ENCODE measurements at places on chromosomes 3 and 15.

DNA sequence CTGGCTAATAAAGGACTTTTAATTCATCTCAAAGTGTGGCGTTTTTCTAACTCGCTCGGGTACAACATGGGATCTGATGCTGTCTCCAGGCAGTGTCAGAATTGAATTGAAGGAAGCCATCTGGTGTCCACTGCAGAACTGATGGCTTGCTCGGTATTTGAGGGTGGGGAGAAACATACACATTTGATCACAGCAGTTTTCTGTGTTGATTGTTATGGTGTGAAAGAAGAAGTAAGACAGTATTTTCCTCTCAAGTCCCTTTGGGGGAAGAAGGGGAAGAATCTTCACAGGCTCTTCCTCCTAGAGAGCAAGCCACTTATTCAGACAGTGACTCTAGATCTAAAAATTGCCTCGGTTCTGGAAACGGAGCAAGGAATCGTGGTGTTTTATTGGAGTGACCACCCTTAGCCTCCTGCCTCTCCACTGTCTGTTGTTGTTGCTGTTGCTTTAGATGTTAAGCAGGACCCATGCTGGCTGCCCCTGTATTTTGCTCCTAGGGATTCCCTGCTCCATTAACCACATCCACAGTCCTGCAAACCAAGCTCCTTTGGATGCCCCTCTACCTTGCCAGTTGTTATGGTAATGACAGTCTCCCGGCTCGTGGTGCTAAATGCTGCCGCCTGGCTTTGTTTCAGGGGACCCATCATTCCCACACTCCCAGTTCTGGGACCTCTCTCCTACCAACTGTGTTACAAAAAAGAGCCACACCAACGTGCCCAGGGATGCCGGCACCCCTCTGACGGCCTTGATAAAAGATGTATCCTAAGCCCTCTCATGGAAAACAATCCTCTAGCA is 15.3 kb upstream of the MCCC1 start:
- no peak for DNase-seq

DNA sequence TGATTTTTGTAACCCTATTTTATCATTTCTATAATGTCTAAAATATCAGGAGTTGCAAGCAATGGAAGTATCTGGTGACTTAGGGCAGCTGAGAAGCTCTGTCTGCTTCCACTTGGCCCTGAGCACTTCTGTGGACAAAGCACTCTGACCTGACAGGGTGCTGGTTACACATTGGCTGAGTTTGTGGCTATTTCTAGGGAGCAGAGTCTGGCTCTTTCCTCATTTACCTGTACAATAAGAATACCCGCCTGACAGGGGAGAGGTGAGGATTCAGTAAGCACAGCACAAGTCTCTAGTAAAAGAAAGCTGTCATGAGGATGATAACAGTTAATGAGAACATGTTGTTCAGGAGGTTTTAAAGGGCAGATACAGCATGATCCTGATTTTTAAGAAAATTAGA is 33.3 kb upstream of the SPESP1 start:
- DNase-seq = no peak

DNA sequence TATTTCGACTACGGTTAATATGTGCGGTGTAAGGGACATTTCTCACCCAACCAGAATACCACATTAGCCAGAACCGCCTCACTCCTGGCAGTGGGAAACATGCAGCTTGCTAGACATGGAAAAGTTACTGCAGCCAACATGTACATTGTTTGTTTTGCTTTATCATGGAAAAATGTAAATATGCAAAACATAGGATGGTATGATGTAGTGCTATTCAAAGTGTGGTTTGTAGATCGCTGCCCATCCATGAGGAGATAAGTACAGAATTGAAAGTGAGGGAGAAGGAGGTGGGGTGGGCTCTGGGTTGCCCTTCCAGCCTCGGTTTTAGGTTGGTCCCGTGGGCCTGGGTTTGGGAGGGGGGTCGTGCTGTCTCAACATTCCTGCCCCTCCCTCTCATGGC is 42.5 kb upstream of the SPESP1 start:
- DNase-seq = no peak

GRCh38 chr3:86865506-86865905 is 125.4 kb downstream of the VGLL3 start:
- no peak for DNase-seq

DNA sequence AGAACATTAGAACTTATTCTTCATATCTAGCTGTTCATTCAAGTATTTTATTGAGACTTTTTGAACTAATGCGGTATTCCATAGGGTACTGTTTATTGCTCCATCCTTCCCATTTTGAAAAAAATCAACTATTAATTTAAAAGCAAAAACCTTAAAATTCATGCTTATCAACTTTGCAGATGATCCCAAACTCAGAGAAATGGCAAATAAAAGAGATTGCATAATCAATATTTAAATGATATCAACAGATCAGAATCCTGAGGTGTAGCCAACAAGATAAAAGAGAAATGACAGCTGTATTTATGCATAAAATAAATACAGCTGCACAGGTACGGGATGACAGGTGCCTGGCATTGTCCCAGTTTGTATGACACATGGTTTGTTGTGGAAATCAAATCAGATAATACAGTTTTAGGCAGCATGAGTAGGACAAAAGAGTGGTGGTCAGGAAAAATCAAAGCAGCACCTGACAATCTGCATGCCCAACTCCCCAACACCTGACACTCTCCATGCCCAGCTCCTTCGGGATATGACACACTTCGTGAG is 42.4 kb upstream of the CMTM8 start:
- no peak for DNase-seq

GRCh38 chr3:81040107-81040506 is 721.3 kb downstream of the GBE1 start:
- DNase-seq = no peak

DNA sequence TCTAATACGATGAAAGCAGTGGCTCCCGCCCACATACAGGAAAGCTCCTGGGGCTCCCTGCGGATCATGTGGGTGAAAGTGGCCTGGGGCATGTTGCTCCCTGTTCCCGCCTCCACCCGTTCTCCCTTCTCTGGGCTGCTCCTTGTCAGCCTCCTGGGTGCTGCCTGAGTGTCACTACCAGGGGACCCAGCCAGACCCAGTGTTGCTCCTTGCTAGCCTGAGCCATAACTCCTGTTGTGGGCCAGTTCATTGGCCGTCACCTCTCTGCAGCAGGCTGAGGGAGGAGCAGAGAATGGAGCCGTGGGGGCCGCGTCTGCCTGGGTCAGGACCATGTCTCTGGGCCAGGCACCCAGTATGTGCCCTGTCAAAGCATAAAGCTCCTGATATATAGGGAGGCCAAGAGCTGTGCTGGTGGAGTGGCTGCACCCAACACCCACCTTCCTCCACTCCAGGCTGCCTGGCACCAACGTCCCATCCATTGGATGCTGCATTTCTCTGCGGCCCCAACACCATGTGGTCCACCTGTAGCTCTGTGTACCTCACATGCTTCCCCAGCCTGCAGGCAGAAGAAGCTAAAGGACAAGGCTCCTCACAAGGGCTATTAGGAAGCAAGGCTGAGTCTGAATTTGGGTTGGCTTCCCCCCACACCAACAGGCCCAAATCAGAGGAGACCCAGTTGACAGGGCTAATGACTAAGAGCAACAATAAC is 40.5 kb downstream of the KLF13 start:
- DNase-seq = no peak

- DNase-seq = peak; percentile 76
Observed at GRCh38 chr3:188133219-188133618, 20.7 kb upstream of the LPP start.

- DNase-seq = no peak
Observed at GRCh38 chr3:139439278-139439677, 37.0 kb downstream of the RBP2 start.

DNA sequence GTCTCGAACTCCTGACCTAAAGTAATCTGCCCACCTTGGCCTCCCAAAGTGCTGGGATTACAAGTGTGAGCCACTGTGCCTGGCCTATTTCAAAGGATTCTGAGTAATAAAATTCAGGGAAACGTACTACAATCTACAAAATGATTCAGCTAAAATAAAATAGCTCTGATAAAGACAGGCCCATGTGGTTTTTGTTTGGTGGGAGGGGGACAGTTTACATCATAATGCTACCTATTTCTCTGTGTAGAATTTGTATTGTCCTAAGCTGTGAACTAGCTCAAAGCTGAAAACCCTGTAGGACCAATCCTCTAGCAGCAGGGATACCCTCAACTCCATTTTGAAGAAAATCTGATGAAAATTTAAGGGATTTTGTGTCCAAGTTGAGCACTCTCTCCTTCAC is 25.8 kb downstream of the CDV3 start:
- DNase-seq = no peak

- no peak for DNase-seq
Observed at GRCh38 chr3:151316267-151316991, at the start of gene GPR87. Gene GPR87 (minus strand): TSS chr3:151316820. CDS start chr3:151300100, 16,720 bp downstream.

DNA sequence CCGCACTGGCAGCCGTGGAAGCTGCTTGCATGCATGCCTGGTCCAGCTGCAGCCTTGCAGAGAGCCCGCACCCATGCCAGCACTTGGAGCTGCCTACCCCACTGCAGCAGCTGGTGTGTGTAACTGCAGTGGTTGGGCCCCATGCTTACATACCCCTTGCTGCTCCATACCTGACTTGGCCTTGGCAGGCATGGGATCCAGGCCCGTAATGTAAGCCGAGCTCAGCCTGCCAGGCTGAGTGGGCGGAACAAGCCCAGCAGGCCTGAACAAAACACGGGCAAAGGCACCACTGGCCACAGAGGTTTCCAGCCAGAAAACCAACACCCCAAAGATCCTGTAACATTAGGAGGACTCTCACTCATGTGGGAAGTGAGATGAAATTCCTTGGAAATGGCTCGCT is 48.3 kb downstream of the SLC6A20 start:
- DNase-seq = no peak

- DNase-seq = peak; percentile 14
Observed at GRCh38 chr15:77819851-77820728, 187.4 kb upstream of the LINGO1 start.

DNA sequence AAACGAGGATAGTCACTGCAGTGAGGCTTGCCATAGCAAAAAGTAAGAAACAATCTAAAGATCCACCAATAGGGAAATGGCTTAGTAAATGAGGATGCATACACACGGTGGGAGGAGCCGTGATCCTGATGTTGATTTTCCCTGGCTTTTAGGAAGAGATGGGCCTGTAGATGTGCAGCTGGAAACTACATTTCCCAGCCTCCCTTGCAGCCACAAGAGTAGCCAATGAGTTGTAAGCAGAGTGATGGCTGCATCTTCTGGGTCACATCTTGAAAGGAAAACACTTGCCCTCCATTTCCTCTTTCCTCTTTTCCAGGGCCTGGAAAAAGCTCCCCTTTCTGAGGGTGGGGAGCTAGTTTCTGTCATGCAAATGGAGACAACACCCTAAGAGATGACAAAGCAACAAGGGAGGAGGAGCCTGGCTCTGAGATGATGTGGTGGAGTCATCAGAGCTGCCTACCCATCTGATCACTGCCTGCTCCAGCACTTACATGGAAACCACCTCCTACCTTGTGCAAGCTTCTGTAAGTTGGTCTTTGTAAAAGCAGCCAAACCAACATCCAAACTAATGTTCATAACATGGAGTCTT is 139.1 kb downstream of the TLE3 start:
- no peak for DNase-seq

DNA sequence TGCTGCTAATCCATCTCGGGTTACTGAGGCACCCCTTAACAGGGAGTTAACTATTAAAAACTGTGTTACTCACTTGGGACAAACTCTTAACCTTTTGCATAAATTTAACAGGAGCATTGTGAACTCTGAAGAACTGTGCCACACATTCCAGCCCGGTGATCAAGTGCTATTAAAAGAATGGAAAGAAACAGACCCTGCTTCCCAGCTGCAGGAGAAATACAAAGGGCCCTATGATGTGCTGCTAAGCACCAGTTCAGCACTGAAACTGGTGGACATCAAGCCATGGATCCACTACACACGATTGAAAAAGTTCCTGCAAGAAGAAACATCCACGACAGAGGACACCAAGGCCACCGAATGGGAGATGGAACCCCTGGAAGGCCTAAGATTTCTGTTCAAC is 114.7 kb upstream of the PLCL2 start:
- no peak for DNase-seq

- no peak for DNase-seq
Observed at GRCh38 chr3:10709110-10709781, 106.8 kb upstream of the SLC6A11 start.

- peak; percentile 12 for DNase-seq
Observed at GRCh38 chr3:127170814-127171213, 22.1 kb upstream of the PRR23E start.
